ENCODE measurements at places on chromosomes 12 and 14.

GRCh38 chr14:76706811-76707210, 54.5 kb upstream of the VASH1 start:
- DNase-seq = no peak

DNA sequence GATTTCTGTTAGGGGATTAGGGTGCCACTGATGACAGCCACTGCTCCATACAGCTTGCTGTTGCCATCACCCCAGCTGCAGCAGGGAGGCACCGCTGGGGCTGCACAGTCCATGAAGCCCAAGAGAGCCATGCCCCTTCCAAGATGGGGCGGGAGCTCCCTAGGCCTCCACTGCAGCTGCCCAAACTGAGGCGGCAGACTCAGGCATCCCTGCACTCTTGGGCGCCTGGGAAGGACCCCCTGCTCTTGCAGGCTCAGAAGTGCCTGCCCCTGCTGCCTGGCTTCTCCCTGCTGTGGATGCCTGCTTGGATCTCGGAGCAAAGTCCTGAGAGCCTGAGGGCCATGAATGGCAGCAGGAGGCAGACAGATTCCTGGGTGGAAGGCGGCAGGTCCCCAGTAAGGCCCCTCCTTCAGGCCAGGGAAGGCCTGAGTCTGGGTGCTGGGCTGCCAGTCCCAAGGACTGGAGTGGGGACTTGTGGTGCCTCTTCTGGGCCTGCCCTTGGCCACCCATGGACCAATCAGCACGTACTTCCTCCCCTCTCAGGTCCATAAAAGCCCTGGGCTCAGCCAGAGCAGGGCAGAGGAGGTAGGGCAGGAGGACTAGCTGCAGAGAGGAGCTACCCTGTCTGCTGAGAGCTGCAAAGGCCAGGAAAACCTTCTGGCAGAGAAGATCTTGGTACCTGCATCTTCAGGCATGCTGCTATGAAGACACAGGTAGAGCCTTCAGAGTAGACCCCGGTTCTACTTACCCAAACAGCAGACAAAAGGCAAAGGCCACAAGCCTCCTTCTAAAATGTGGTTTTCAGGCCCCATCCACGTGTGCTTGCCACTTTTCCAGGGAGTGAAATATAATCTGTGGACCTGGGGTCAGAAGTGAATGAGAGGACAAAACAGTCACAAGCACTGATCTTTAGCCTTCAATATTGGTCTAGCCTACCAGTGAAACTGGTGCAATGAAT, 30.0 kb upstream of the STK38L start:
- DNase-seq = no peak

GRCh38 chr12:82857911-82858533, 171.3 kb downstream of the TMTC2 start:
- DNase-seq = no peak

DNA sequence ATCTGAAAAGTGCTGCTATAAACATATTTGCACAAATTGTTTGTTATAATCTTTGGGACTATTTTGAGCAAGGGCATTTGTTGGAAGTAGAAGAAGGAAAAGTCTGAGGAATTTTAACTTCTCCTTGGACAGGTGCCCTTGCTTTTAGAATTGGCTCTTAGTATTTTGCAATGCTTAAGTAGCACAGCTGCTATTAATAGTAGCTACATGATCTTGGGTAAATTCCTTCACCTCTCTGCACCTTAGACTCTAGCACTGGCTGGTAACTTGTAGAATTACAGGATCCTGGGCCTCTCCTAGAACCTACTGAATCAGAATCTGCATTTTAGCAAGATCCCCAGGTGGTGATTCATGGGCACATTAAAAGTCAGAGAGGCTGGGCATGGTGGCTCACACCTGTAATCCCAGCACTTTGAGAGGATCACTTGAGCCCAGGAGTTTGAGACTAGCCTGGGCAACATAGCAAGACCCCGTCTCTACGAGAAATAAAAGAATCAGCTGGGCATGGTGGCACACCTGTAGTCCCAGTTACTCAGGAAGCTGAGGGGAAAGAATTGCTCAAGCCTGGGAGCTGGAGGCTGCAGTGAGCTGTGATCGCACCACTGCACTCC, 10.8 kb upstream of the TMEM120B start:
- no peak for DNase-seq

- DNase-seq = peak; percentile 19
Measured at GRCh38 chr12:47360771-47361388, 281.1 kb upstream of the AMIGO2 start.

GRCh38 chr12:127487031-127487430, 779.9 kb upstream of the TMEM132C start:
- no peak for DNase-seq

DNA sequence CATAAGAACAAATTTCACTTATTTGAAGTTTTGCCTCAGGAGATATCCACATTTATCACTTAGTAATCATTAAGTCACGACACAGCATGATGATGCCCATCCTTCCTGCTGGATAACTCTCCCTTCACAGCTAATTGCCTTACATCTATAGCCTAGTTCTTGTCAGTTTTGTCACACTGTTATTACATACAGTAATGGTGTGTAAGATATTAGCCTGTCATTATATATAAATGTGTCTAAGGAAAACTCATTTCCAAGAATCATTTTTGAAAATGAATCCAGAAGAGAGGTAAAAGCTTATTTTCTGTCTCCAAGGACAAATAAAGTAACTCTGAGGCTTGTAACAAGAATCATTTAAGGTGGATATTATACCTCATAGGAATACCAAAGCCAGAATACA, 193.2 kb upstream of the ARID2 start:
- DNase-seq = no peak

DNA sequence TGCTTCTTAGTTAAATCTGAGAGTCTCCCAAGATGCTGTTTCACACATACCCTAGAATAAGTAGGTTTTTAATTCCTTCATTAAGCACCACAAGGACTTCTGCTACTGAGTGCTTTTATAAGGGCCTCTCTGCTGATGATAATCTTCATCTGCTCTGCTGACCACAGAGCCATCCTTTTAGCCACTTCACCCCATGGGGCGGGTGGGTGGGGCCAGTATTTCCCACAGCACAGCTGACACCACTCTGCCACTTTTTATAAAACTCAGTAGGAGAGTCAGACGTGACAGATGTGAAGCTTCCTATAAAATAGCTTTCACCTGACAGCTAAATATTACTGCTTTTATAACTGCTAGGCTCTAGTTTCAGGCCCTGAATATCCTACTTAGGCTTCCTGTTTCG, 20.3 kb downstream of the FCF1 start:
- DNase-seq = no peak

Measured in activated CD4-positive, alpha-beta T cell treated with anti-CD3 and anti-CD28 coated beads, Interleukin-2, amount 50 U/mL, for 4 hours (primary cell).